ENCODE measurements at places on chromosomes 7 and 10.
A peak's percentile ranks its signal among the peaks of the same experiment; 100 is the strongest.

- peak; percentile 86 for DNase-seq
Observed at GRCh38 chr10:97553575-97554031, 19.0 kb upstream of the ANKRD2 start.

- DNase-seq = no peak
Observed at GRCh38 chr10:117412469-117413010, 37.3 kb upstream of the PDZD8 start.

GRCh38 chr10:123327450-123327849 lies 173.2 kb downstream of the BUB3 start:
- no peak for DNase-seq

DNA sequence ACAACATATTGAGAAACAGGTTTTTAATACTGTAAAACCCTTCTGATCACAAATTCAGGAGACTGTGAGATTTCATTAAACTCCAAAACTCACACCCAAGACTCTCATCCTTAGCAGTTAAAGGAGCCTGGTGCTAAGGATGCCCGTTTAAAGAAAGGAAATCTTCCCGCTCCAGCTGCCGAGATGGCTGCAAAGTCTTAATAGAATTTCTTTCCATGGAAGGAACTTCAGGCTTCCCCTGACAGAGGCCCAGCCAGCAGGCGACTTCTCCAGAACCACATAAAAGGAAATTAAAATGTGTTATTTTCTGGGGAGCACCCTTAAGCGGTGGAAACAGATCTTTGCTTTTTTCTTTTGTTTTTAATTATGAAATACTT lies 104.7 kb upstream of the CHST15 start:
- DNase-seq = no peak

DNA sequence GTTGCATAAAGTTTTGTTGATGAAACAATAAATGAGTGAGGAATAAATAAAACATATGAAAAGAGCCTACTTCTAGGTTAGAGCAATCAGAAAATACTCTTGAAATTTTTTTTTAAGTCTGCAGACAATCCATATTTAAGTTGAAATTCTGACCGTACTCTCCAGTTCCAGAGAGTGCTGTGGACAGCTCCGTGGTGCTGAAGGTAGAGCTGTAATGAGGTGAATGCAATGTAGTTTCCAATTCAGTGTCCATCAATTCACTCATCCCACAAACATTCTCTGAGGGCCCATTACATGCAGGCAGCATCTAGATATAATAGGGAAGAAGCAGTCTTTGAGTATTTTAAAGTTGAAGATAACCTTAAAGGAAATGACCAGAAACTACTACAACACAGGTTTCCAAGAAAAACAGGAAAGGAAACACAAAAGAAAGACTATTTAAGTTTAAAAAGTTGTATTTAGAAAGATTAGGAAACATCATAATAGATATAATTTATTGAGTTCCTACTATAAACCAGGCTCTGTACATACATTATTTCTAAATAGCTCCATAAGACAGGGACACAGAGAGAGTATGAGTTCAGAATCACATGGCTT lies 44.0 kb upstream of the CRTAC1 start:
- DNase-seq = no peak

DNA sequence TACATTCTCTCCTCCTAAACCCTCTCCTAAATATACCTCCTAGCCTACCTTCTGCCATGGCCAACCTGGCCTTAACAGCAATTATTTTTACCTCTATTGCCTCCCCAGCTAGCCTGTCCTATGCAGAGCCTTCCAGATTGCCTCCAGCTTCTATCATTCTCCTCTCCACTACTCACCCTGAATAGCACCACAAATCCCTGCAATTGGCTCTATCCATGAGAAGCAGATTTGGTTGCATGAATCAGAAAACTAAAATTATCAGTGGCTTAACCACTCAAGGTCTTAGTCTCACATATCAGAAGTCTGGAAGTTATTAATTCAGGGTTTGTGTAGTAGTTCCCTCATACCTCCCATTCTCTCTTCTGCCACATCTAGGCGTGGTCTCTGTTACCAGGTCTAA lies 120.3 kb upstream of the CACUL1 start:
- no peak for DNase-seq

GRCh38 chr10:98405422-98405821 lies 9.6 kb downstream of the PYROXD2 start:
- no peak for DNase-seq

GRCh38 chr10:127372361-127372760 lies 176.0 kb upstream of the INSYN2A start:
- no peak for DNase-seq

GRCh38 chr10:48926764-48927540 lies 12.7 kb downstream of the LRRC18 start:
- no peak for DNase-seq

DNA sequence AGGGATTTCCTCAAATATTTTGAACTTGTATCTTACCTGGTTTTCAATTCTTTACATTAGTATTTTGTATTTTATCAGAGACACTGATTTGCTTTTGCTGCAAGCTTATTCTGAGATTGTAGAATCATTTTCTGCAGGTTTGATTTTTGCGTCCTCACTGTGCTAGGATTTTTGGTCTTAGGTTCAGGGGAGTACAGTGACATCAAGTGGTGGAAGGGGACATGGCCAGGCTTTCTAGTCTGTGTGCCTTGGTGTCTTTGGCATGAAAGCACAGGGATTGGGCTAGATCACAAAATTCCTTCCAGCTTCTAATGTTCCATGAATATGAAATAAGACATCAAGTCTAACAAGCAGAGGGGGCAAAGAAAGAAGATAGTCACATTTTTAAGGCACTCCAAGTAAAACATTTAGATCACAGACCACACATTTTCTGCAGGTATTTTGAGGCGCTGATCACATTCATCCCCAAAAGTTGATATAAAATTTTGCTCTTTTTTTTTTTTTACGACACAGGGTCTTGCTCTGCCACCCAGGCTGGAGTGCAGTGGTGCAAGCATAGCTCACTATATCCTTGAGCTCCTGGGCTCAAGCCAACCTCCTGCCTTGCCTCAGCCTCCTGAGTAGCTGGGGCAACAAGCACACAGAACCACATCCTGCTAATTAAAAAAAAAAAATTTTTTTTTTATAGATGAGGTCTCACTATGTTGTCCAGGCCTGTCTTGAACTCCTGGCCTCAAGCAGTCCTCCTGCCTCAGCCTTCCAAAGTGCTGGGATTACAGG lies 124.4 kb downstream of the PON1 start:
- no peak for DNase-seq

GRCh38 chr7:69878591-69878990 lies 280.3 kb downstream of the AUTS2 start:
- no peak for DNase-seq

DNA sequence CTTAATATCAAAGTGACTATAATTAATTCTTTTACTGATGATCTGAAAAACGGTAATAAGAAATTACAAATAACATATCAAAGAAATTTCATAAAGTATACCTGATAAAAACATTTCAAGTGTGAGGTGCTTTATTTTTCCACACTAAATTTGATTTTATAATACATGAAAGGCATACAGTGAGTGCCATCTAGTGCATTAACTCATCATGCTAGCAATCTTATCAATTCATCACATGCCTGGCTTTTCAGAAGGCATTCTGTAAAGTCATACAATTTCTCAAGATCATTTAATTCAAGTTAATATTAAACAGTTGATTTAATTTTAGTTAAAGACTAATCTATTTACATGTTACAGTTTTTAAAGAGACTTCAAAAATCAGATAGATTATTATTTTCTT lies 1020.9 kb downstream of the GATA3 start:
- no peak for DNase-seq

- no peak for DNase-seq
Observed at GRCh38 chr7:22372863-22373262, 15.9 kb upstream of the RAPGEF5 start.

- no peak for DNase-seq
Observed at GRCh38 chr10:716821-717220, 27.4 kb upstream of the DIP2C start.

DNA sequence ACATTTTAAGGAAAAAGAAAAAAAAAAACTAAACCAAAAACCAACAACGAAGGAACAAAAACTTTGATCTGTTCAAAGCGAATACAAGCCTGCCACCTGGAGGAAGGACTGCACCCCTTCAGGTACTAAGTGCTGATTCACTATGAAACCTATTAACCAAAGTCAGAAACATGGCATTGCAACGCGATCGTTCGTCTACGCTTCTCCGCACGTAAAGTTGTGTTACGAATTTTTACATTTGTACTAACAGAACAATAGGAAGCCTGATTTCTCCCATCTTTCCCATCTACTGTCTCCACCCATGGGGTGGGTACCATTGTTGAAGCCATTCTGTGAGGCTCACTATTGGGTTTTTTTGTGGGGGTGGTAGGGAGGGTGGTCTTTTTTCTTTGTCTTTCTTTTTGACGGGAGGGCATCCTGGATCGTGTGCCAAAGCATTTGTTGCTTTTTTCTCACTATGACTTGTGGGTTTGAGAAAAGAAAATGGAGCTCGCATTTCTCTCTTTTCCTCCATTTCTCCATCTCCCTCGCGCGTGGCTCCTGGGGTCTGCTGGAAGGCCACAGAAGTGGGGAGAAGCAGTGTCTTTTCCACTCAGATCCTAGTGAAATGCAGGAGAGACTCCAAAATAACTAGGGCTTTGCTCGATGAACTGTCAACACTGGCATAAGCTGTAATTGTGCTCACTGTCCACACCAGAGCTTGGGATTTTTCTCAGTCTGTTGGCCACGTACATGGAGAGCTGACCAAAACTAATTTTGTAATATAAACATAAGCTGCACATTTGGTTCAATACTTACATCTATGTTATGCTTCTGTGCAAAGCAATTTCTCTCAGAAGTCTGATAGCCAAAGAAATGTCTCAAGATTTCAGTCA lies 100.9 kb upstream of the YAE1 start:
- peak; percentile 66 for DNase-seq

GRCh38 chr10:4947635-4948596 lies 15.3 kb upstream of the AKR1C1 start:
- DNase-seq = no peak

DNA sequence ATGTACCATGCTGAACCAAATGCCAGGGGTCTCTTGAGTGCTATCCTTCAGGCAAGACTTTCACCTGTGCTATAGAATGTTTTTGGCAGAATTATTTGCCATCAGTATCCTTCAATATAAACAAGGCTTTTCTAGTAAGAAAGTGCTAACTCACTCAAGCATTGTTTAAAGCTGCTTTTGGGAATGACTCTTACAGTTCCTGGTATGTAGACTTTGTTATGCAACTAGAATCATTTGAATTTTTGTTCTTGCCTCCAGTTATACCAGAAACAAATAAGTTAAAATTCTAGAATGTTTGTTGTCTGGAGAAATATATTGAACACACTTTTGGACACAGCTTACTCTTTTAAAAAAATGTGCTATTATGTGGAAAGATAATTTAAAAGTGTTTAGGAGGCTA lies 39.5 kb upstream of the RTKN2 start:
- no peak for DNase-seq

DNA sequence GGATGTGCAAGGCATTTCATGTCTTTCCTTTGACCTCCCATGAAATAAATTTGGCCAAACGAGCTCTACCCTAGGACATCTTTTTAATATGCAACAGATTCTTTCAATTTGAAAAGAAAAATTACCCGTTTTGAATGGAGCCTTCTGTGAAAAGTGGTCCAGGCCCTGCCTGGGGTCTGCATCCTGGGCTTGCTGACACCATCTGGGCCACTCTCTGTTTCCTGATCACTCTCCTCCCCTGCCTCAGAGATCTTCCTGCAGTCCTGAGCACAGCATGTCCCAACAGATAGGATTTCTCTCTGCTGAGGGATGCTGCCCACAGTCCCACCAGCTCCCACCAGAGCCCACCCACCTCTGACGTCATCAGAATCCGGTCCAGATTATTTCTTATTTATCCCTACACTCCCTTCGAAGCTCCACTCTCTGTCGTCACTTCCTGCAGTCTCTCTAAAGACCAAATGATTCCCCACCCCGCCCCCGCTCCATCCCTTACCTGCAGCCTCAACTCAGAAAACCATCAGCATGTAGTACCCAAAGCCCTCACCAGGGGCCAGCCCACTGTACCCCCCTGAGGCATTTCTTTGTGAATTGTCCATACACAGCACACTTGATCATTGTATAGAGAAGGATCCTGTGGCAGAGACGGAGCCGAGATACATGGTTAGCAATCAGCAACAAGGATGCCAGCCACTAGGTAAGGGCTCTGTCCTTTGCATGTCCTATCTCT lies 192.1 kb upstream of the MGMT start:
- DNase-seq = no peak

Data from activated effector memory CD4-positive, alpha-beta T cell treated with anti-CD3 and anti-CD28 coated beads, Interleukin-2, amount 50 U/mL, for 16 hours (primary cell).